Activated T-cell treated with anti-CD3 and anti-CD28 coated beads for 1 hour (primary cell): ENCODE measurements at places on chromosomes 12 and 14.

- no peak for DNase-seq
Observed at GRCh38 chr12:69064734-69065443, 131.9 kb upstream of the CPM start.

GRCh38 chr14:70257526-70257925 lies 68.8 kb upstream of the SLC8A3 start:
- no peak for DNase-seq

DNA sequence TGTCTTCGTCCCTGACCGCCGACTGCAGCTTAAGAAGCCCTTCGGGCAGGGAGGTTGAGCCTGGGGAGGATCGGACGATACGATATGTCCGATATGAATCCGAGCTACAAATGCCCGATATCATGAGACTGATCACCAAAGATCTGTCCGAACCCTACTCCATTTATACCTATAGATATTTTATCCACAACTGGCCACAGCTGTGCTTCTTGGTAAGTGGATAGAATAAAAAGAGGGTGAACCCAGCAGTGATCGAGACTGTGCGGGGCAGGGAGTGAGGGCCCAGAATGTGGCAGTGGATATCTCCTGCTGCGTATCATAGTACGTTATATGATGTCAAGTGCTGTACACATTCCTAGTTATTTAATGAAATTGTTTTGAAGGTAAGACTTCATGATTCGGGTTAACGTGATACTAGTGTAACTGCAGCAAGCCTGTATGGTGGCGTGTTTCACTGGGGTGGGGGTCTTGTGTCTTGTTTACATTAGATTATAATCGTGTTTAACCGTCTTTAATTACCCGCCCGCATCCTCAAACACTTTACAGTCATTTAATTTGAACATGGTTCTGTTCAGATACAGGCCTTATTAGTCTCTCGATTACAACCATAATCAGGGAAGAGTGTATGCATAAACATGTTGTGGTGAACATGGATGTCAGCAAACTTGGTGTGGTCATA lies 1.3 kb downstream of the NAA30 start:
- no peak for DNase-seq

- DNase-seq: no peak
Observed at GRCh38 chr14:65588426-65589140, 176.1 kb downstream of the FUT8 start.
